Stimulated activated CD4-positive, alpha-beta T cell treated with anti-CD3 and anti-CD28 coated beads, Interleukin-1b, Interleukin-23, amount 100 ng/mL, for 24 hours (primary cell): ENCODE measurements at places on chromosomes 5 and 9.

GRCh38 chr9:107699231-107699630, 209.7 kb upstream of the KLF4 start:
- DNase-seq = no peak

GRCh38 chr9:89601306-89601705, 3.5 kb upstream of the GADD45G start:
- DNase-seq = no peak

- no peak for DNase-seq
Measured at GRCh38 chr5:38874948-38875456, 29.2 kb downstream of the OSMR start.

- no peak for DNase-seq
Measured at GRCh38 chr9:77865385-77866047, 166.1 kb downstream of the GNAQ start.

GRCh38 chr9:121187636-121188305, 13.9 kb downstream of the RAB14 start:
- no peak for DNase-seq

- DNase-seq = no peak
Measured at GRCh38 chr5:65391591-65391990, 90.1 kb downstream of the ADAMTS6 start.

- DNase-seq = no peak
Measured at GRCh38 chr5:88115211-88115610, 153.4 kb downstream of the TMEM161B start.

DNA sequence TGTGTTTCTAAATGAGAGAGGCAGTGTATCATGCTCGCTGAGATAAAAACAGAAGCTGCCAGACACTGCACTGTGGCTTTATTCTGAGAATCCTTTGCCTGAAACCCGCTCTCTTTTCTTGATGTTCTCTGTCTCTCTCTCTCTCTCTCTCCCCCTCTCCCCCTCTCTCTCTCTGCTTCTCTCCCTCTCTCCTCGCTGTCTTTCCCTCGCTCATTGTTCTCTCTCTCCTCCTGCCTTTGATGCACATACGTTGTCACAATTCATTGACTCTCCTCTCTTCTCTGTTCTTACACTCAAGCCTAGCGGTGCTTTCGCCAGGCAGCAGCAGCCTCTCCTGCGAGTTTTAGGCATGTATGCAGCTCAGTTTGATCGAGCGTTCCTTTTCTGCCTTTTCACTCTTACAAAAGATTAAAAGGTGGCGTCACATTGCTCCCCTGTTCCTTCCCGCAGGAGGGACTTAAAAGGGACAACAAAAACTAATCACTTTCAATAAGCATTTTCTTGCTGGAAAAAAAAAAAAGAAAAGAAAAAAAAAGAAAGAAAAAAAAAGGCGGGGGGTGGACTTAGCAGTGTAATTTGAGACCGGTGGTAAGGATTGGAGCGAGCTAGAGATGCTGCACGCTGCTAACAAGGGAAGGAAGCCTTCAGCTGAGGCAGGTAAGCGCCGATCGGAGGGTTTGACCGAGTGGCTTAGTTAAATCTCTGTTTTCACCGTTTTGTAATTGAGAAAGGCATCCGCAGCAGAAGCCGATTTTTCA, 717.9 kb upstream of the WWC1 start:
- DNase-seq = no peak

DNA sequence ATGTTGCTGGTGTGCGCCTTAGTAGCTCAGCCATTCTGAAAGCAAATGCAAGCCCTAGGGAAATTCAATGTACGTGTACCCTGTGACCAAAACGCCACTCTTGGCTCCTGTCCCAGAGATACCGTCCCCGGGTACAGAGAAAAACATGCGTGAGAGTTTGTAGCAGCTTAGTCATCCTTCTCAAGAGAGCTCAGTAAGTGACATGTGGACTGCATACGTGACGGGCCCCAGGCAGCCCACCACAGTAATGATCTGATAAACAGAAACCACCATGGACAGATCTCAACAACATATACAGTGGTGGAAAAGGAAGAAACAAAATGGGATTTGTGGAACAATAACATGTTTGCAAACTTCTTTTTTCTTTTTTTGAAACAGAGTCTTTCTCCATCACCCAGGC, 45.1 kb downstream of the S1PR3 start:
- DNase-seq = no peak

DNA sequence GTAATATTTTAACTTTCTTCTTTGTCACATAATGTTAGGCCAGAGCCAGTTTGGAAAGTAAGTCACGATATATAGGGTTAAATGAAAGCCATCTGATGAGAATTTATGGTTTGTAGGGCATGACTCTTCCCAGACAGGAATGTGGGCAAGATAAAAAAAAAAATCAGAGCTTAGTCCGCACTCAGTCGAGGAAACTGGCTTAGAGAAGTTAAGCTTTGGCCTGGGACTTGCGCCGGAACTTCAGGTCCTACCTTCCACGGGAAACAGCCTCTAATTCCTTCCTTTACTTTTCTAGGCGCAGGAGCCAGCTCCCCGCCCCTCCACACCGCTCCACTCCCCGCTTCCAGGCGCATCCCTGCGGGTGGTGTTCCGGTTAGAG, 475 bp downstream of the DDX31 start:
- no peak for DNase-seq

GRCh38 chr5:67160985-67161384, 35.6 kb downstream of the CD180 start:
- DNase-seq = no peak

GRCh38 chr9:74846766-74847165, 41.0 kb downstream of the TRPM6 start:
- no peak for DNase-seq

GRCh38 chr5:102570747-102571146, 71.9 kb upstream of the SLCO6A1 start:
- no peak for DNase-seq

DNA sequence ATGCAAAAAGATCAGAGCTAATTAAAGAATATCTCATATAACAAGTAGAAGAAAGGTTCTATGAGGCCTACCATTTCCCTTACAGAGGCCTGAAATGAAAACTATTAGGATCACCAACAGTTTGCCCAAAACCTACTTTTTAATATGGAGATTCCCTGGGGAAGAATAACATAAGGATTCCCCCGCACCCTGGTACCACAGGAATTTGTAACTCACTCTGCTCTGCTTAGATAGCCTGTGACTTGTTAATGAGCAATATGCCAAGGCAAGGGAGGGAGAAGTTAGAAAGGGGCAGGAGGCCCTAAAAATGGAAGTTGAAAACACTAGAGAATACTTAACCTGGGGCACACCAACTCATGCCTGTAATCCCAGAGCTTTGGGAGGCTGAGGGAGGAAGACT, 107.0 kb downstream of the CDH6 start:
- DNase-seq = no peak

DNA sequence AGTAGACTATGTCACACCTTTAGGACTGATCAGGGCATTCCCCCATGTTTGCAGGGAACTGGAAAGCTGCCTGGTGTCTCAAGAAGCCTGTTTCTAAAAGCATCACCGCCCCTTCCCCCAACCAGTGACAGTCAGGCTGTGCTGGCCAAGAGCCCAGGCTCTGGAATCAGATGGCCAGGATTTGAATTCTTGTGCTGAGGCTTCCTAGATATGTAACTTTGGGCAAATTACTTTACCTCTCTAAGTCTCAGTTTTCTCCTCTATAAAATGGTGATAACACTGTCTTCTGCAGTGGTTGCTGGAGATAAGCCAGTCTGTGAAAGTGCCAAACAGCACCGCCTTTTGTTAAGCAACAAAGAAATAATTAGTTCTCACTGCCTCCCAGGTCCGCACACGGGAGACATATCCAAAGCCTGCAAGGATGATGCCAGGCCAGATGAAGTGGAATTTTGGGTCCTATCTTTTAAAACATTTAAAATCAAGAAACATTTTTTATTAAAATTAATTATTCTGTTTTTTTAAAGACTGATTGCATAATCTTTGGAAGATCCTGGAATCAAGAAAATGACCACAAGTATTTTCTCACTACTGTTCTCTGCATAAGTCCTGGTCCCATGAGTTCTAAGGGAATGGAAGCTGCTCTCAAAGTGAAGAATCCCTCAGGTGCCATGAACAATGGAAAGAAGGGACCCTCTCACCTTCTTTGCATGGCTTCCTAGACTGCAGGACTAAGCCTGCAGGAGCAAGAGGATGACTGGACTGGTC, 13.9 kb downstream of the SLC31A2 start:
- DNase-seq = no peak

DNA sequence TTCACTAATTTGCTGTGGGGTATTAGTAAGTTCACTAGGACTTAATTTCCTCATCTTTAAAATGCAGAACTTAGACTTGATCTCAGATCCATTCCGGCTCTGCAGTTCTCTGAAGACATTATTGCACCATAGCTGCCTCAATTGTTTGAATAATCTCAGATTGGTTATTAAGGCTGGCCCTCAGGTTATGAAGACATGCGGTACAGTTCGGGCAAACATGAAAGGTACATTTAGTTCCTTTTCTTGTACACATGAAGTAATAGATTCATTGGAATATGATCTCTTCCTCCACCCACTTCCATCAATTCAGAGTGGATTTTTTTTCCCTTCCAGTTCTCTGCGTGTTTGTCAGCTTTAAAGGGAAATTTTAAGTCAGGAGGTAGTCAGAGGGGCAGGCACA, 28.0 kb downstream of the ATP6V0E1 start:
- DNase-seq = no peak

GRCh38 chr5:150593996-150594395, 46.5 kb upstream of the SYNPO start:
- no peak for DNase-seq

- DNase-seq = no peak
Measured at GRCh38 chr9:113352411-113352810, 3.1 kb downstream of the BSPRY start.
